ENCODE measurements at places on chromosomes 3 and 15.

- DNase-seq = no peak
Observed at GRCh38 chr3:112805126-112805525, 41.5 kb downstream of the CD200R1L start.

- no peak for DNase-seq
Observed at GRCh38 chr3:71488391-71488809, 95.1 kb downstream of the FOXP1 start.

GRCh38 chr3:15476378-15476777 lies 45.1 kb downstream of the COLQ start:
- DNase-seq = no peak

DNA sequence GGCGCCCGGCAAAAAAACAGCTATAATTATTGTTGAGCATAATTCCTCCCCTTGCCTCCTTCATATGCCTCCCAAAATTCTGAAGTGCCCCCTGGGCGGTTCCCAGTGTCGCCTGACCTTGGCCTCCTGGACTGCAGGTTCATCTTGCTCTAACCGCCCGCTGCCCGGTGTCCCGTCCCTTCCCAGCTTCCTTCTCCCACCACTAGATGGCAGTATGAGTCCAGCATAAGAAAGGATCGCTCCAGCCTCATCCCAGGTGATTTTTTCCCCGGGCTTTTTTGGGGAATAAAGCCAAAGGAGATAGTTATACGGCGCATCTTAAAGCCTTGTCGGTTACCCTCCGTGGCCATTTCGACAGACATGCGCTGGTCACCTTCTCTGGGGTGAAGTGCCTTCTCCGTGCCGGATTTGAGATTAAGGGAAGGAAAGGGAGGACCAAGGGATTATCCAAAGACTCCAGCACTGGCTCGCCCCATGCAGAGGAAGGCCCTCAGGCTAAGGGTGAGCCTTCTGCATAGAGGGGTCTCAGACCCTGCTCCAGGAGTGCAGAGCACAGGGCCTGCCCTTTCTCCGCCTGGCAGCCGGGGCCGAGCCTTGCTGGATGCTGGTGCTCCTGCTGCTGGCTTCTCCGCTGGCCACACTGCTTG lies 45.8 kb upstream of the TRA2B start:
- peak; percentile 28 for DNase-seq

DNA sequence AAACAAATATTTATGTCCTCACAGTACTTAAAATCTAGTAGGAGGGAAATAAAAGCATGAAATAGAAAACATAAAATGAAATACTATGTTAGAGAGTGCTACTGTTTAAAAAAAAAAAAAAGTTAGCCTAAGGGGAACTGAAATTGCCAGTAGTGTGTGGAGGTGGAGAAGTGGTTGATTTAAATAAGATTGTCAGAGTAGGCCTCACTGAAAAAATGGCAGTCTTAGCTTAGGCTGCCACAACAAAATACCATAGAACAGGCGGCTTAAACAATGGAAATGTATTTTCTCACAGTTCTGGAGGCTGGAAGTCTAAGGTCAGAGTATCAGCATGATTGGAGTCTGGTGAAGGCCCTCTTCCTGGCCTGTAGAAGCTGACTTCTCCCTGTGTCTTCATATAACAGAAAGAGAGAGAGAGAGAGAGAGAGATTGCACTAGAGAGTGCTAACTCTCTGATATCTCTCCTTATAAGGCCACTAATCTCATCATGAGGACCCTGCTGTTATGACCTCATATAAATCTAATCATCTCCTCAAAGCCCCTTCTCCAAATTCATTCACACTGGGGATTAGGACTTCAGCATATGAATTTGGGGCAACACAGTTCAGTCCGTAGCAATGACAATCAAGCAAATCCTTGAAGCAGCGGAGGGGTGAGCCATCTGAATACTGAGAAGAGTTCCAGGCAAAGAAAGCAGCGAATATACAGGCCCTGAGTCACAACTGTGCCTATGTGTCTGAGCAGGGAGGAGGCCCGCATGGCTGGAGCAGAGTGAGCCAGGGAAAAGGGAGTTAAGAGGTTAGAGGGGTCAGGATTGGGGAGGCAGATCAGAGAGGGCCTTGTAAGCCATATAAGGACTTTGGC lies 23.6 kb upstream of the LRRC34 start:
- no peak for DNase-seq

DNA sequence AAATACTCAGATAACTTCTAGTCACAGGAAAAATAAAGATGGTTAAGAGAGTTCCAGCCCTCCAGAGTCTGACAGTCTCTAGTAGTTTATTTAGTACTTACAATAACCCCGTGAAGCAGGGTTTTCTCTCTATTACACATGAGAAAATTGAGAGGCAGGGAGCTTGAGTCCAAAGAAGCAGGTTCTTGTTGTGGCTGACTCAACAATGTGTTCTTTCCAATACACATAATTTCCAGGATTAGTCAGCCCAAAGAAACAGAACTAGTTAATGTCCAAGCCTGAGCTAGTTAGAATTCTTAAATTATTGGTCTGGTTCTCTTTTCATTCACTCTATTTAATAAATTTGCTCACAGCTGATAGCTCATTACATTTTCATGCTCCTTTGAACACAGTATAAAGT lies 49.9 kb downstream of the ALDH1A2 start:
- DNase-seq = no peak

- DNase-seq = no peak
Observed at GRCh38 chr3:10977892-10978510, 14.5 kb upstream of the SLC6A1 start.

GRCh38 chr3:22959593-22959992 lies 243.5 kb upstream of the UBE2E2 start:
- DNase-seq = no peak

- no peak for DNase-seq
Observed at GRCh38 chr3:5055357-5056110, 66.6 kb upstream of the ARL8B start.

DNA sequence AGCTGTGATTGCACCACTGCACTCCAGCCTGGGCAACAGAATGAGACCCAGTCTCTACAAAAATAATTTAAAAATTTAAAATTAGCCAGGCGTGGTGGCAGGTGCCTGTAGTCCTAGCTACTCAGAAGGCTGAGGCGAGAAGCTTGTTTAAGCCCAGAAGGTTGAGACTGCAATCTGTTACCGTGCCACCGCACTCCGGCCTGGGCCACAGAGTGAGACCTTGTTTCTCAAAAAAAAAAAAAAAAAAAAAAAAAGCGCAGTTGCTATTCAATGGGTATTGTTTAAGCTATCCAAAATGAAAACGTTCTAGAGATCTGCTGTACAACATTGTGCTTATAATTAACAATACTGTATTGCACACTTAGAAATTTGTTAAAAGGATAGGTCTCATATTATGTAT lies 24.0 kb downstream of the ZNF148 start:
- no peak for DNase-seq

DNA sequence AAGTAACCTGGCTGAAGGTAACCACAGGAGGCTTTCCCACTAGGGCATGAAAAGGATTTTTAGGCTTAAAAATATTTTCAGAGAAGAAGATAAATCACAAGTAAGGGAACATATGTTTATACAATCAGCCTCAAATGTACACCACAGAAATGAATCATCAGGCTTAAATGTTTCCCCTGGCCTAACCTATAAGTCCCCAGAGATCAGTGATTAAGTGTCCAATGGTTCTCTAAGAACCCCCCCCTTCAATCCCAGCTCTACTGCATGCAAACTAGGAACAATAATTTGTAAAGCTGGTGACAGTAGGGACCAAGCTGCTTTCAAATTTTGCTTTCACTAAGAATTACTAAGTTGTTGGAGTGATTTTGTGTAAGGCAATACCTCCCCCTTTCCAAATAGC lies 431.6 kb upstream of the LMCD1 start:
- DNase-seq = no peak

- DNase-seq = no peak
Observed at GRCh38 chr3:184257083-184257915, 4.1 kb downstream of the CAMK2N2 start.

DNA sequence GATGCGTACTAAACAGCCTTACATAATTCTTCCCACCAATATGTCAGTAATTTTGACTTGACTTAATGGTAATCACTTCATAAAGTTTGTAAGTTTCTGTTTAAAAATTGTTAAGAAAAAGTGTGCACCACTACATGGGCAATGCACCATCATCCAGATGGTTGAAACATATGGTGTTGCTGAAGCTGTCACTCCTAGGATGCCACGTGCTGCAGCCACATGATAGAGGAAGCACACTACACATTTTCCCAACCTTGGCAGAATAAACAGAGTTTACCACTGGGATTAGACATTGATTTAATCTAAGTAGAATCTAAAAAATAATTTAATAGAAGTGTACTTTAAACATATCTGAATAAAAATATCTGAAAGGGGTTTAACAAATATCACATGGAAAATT lies 1209.9 kb downstream of the NSUN3 start:
- DNase-seq = no peak

DNA sequence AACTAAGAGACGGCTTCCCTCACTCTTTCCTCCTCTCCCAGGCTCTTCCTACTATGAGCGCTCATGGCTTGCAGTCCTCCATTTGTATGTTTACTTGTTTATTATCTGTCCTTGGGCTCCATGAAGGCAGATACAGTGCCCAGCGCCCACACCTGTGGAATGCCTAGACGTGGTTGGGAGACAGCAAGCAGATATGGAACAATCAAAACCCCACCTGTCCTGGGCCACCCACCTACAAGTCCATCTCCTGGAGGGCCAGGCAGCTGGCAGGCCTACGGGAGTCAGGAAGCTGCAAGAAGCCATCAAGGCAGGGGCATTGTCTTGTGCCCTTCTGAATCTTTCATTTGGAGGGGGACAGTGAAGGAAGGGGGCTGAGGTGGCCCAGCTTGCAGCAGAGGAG lies 104.7 kb downstream of the IQSEC1 start:
- no peak for DNase-seq

DNA sequence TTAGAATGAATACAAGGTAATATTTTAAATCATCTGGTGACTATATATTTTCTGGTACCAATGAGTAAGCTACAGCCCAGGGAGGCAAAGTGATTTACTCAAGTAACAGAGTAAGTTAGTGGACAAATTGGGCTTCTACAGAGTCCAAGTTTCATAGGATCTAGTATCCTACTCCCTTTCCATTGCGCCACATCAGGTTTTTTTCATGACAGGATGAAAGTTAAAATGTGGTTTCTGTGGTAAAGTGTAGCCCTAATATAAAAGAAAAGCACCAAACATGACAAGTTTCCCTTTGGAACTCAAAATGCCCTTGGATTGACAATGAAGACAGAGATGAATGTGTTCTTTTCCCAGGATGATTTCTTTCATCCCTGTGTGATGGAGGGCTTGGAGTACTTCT lies 350.8 kb upstream of the ZNF385D start:
- DNase-seq = no peak

Measured in activated naive CD4-positive, alpha-beta T cell (primary cell).